ENCODE measurements at places on chromosomes 1 and 21.
A peak's percentile ranks its signal among the peaks of the same experiment; 100 is the strongest.

GRCh38 chr1:51019811-51020210 is 49.8 kb downstream of the CDKN2C start:
- DNase-seq = no peak

GRCh38 chr1:68588304-68588703 is 91.4 kb upstream of the DEPDC1 start:
- no peak for DNase-seq

GRCh38 chr1:244730934-244731434 is 78.1 kb downstream of the DESI2 start:
- DNase-seq = no peak

DNA sequence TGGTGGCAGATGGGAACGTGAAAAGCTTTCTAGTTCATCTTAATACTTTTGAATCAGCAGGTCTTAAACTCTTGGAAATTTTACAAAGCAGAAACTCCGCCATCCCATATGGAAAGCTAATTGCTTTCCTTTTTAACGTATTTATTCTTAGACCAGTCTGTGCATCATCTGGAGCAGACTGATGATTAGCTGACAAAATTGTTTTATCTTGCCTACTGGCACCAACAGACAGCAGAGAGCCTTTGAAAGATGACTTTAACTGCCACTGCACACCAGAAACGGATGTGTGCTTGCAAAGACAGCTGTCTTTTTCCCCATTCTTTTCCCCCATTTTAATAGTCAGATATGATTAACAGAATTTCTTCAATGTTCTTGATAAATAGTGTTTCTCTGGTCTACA is 97.0 kb downstream of the PLD5 start:
- DNase-seq = no peak

DNA sequence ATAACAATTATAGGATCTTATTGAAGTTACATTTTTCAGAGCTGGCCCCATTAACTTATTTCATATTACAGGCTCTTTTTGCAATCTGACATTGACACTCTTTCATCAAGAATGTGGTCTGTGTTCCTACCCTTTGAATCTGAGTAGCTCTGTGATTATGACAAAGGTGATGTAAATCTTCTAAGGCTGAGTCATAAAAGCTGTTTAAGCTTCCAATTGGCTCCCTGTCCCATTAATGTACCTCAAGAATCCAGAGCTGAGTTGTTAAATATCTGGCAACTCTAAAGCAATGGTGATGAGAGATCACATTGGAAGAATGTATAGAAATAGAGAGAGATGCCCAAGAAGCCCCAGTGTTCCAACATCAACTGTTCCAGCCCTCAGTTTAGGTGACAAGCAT is 178.5 kb upstream of the DEPDC1 start:
- no peak for DNase-seq

DNA sequence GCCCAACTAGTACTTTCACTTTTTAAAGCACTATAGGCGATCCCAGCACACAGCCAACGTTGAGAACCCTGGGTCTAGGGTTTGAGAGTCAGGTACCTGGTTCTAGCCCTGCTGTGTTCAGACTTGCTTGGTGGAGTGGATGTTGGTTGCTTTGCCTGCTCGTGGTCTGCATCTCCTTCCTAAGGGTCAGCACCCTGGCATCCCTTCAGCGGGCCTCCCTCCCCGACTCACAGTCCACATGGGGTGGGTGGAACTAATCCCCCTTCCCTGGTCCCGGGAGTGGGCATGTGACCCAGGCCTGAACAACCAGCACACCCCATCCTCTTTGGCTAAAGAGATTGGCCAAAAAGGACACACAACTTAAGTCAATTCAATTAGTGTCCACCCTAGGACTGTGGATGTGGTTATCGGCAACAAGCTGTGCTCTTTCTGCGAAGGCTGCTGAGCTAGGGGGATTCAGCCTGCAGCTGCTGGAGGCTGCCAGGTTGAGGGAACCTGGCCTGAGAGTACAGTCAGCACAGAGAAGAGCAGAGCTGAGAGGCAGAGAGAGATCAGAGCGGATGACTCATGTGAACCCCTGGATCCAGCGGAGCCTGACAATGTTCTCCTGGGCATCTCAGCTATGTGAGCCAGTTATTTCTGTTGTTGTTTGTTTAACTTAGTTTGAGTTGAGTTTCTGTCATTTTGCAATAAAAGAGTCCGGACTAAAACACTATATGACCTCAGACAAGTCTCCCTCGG is 138.9 kb downstream of the ACTL8 start:
- DNase-seq = no peak

GRCh38 chr1:51316113-51316845 is 14.1 kb downstream of the TTC39A start:
- no peak for DNase-seq

DNA sequence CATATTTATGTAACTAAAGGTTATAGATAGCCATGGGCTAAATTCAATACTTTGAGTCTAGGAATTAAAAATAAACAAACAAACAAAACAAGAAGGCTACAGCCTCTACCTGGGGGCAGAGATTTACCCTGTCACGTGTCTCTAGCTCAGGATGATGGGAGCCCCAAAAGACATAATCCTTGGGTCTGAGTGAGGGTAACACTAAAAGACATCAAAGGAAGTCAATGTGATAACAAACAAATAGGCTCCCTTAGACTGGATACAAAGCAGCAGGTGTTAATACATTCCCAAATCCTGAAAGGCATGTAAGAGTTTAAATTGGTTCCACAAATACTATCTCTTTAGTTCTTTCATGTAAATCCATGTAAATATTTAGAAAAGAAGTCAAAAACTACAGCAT is 10.7 kb downstream of the MYSM1 start:
- no peak for DNase-seq

GRCh38 chr1:172761581-172762486 is 102.9 kb downstream of the FASLG start:
- no peak for DNase-seq

- no peak for DNase-seq
These were observed 2.7 kb downstream of the DISP1 start for GRCh38 chr1:222817529-222817928.

DNA sequence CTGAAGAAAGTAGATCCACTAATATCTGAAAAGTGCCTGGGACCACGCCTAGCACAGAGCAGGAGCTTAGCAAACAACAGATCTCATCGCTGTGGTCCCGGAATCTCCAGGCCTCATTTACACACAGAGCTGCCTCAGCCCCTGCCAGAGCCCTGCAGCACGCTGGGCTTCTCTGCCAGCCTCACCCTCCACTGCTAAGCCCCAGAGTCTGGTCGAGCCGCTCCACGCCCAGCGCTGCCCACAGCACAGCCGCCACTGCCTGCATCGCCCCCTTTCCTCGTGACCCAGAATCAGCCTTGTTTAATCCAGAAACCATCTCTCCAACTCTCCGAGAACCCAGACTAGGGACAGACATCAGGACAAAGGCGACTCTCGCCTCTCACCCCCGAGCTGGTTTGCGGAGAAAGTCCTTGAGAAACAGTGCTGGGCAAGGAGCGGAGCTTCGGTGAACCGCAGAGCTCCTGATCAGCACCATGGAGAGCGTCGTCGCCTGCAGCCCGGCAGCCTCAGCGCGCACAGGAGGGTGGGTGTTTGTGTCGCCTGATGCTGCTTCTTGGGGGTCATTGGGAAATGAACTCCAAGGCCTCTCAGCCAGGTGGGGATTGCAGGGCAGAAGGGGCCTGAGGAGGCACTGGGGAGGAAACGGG is 145.1 kb downstream of the NPHP4 start:
- DNase-seq = no peak

DNA sequence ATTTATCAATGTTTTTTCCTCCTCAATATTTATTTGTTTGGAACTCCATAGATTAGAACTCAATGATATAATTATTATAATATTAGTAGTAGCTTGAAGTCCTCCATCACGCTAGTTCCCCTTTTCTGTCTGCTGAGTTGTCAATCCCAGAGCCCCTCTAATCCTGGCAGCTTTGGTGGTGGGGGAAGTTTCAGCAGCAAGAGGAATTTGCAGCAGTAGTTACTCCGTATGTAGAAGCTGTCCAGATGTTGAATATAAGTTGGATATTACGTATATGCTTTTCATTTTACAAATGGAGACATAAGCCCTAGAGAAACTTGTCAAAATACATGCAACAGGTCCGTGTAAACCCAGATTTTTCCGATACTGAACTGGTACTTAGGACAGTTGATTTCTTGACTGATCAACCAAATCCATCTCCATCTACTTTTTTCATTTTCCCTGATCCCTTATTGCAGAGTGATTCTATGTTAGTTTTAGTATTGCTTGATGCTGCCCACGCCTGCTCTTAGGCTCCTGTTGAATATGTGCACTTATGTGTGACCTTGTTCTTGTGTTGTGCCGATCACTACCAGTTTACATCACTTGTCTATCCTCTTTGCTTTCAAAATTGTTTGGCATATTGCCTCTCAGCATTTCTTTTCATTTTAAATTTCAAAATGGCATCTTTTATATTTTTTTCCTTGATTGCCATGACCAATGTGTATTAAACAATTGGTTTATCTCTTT is 28.1 kb downstream of the SMAP2 start:
- DNase-seq = no peak

- no peak for DNase-seq
These were observed 19.6 kb downstream of the SSR2 start for GRCh38 chr1:156001021-156001661.

- no peak for DNase-seq
These were observed 49.3 kb downstream of the CLCA4 start for GRCh38 chr1:86596224-86596623.

- no peak for DNase-seq
These were observed 38.6 kb upstream of the ADAMTS1 start for GRCh38 chr21:26883768-26884167.

DNA sequence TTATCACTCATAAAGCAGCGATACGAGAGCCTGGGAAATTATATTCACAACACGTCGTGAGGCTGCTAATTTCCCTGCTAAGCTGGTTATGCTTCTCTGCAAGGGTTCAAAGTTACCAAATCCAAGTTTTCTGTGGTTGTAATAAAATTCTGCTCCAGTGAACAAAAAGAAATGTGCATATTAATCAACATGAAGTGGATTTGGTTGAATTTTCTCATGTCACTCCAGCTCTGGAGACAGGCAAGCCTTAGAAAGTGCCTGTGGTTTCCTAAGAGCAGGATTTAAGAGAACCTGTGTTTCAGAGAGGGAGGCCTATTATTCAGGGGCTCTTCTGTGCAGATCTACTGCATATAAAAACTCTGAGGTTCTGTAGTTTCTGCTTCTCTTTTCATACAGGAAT is 87.5 kb downstream of the WLS start:
- DNase-seq = no peak

DNA sequence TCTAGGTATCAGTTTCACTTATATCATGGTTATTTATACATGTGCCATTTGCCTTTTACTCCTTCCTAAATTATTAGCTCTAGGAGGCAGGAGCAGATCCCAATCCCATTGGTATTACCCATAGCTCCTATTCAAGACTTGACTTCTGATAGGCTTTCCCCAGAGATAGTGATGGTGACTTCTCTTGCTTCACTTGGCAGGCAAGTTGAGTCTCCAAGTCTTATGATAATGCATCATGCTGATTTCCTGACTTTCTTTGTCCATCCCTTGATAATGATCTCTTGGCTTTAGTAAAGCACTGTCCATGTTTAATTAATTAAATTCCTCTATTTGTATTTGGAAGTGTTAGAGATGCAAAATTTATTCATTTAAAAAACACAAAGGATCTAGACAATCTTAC is 253.5 kb upstream of the ADAMTS5 start:
- DNase-seq = no peak

DNA sequence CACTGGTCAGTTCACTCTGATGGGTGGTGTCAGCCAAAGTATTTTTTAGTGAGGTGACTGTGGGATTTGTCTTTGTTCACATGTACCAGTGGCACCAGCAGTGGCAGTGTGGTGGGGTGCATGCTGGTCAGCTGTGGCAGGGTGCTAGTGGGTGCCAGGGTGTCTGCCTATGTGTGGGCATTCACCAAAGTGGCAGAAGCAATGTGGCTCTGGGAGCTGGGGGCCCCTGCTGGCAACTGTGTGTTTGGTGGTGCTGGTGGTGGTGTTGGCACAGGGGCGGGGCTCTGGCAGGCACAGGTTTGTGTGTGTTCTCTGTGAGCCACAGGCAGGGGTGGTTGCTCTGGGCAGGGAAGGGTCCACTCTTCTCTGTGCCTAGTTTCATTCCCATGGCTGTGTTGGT is 161.5 kb downstream of the CENPF start:
- no peak for DNase-seq

GRCh38 chr1:45205011-45205909 is 1.1 kb downstream of the ZSWIM5 start:
- peak; percentile 43 for DNase-seq

DNA sequence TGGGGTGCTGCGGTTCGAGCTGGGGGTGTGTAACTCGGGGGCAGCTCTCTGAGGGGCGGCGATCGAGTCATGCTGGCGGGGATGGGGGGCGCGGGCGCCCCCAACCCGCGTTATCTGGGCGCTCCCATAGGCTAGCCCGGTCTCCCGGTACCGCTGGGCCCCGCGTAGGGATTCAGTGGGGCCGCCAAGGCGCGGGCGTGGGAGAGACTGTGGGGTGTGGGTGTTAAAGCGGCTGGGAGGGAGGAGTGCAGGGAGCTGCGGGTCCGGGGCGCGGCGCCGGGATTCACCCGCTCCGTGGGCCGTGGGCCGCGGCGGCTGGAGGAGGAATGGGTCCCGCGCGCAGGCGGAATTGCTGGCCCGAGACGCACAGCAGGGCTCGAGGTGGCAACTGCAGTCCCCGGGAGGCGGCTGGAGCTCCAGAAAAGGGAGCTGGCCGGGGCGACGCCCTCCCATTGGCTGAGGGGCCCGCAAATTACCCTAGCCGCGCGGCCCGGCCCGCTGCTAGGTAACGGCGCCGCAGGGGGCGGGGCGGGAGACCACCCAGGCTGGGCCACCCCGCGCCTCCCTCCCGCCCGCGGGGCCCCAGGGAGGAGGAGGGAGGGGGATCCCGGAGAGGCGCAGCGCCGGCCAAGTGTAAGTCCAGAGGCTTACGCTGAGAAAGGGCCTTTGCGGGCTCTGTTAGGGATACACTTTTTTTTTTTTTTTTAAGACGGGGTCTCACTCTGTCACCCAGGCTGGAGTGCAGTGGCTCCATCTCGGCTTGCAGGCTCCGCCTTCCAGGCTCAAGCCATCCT is at the start of gene PTCH2:
PTCH2 (minus strand) TSS at position 392 of the 794 bp plus-strand sequence; CDS start at position 71, 321 bp downstream.
- DNase-seq = peak; percentile 63

GRCh38 chr1:78619032-78619431 is 1.2 kb upstream of the IFI44L start:
- DNase-seq = no peak

GRCh38 chr1:200359610-200360163 is 50.1 kb downstream of the ZNF281 start:
- DNase-seq = no peak

DNA sequence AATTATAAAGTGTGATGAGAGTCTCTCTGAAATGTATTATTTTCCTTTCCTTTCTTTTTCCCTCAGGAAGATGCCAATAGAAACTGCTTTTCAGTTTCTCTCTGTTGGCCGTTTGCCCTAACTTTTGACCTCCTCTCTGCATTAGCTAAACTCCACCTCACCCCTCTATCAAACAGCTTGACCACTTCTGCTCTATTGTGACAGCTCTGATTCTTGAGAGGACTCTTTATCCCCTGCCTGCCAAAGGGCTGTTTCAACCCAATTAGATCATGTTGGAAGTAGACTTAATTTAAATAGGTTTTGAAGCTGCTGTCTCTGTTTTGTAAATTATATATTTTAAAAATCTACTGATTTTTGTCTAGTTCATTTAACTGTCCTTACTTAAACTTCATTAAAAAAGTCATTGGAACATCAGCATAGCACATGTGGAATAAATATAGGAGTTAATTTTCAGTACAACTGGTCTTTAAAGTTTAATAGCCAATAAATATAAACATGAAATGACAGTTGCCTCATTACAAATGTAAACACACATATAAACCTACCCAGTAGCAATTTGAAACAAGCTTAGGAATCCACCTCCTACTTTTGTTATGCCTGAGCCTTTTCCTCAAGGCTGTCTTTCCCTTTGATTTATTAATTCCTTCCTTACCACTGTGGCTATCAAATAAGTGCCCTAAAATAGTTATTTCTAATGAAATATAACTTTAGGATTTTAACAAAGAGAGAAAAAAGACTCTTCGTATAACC is 152.0 kb downstream of the CHRM3 start:
- no peak for DNase-seq
